Thoracic aorta (tissue), 2 donors: ENCODE measurements at places on chromosomes 12 and 14.

DNA sequence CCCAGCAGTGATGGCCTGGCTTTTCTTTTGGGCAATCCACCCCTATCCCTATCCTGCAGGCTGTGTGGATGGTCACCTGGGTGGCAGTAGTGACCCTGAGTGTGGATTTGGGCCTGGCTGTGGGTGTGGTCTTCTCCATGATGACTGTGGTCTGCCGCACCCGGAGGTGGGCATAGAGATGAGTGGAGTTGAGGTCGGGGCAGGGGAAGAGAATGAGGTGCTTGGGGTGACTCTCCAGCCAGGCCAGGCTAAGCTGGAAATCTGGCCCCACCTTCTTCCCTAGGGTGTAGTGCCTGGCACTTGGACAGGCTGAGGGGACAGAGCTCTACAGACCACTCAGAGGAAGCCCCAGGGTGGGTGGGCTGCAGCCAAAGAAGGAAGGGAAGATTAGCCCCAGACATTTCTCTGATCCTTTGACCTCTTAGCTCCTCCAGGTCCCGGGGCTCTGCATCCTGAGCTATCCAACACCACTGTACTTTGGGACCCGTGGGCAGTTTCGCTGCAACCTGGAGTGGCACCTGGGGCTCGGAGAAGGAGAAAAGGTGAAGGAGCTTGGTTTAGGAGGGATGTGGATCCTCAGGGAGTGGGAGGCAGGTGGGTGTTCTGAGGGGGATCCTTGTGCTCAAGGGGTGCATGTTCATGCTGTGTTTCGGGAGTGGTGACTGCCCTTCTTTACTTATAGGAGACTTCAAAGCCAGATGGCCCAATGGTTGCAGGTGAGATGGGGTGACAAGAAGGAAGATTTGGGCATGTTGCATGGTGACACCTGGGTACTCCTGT, 8.4 kb downstream of the B4GALNT1 start:
- DNase-seq, result no peak

DNA sequence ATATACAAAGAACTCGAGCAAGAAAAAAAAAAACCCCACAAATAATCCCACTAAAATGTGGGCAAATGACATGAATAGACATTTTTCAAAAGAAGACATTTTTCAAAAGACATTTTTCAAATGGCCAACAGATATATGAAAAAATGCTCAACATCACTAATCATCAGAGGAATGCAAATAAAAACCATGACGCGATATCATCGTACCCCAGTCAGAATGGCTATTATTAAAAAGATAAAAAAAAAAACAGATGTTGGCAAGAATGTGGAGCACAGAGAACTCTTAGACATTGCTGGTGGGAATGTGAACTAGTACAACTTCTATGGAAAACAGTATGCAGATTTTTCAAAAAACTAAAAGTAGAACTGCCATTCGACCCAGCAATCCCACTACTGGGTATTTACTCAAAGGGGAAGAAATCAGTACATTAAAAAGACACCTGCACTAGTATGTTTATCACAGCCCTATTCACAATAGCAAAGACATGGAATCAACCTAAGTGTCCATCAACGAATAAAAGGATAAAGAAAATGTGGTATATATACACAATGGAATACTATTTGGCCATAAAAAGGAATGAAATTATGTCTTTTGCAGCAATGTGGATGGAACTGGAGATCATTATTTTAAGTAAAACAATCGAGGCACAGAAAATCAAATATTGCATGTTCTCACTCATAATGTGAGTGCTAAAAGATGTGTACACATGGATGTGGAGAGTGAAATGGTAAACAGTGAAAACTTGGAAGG, 16.3 kb downstream of the ZBTB39 start:
- DNase-seq, result no peak

DNA sequence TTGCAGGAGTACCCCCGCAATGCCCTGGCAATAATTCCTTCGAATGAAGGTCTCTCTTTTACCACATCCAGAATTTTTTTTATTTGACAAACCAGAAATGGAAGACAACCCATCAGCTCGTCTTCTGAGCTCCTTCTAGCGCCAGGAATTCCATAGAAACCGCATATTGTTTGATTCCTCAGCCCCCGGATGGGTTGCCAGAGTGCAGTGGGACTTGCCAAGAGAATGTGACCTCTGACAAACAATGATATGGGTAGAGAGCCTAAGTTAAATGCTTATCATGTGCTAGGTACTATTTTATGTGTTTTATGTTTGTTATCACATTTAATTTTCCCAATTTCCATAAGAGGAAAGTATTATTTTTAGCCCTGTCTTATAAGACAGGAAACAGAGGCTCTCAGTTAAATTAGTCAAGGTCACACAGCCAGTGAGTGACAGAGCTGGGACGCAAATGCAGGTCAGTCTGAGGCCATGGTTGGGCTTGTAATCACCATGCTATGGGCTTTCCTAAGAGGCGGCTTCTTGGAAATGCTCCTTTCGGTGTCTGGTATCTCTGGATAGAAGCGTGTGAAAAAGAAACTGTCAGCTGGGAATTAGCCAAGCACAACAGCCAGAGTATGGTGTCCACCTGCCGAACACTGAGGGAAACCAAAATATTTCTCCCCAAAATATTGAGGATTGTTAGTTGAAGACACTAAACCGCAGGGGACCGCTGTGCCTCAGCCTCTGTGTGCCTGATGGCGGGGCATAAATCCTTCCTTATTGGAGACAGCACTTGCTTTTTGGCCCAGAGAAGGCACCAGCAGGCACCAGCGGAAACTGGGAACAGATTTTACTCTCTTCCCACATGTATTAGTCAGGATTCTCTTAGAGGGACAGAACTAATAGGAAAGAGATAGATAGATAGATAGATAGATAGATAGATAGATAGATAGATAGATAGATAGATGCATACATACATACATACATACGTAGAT, 29.4 kb upstream of the ETFBKMT start:
- no peak for DNase-seq

DNA sequence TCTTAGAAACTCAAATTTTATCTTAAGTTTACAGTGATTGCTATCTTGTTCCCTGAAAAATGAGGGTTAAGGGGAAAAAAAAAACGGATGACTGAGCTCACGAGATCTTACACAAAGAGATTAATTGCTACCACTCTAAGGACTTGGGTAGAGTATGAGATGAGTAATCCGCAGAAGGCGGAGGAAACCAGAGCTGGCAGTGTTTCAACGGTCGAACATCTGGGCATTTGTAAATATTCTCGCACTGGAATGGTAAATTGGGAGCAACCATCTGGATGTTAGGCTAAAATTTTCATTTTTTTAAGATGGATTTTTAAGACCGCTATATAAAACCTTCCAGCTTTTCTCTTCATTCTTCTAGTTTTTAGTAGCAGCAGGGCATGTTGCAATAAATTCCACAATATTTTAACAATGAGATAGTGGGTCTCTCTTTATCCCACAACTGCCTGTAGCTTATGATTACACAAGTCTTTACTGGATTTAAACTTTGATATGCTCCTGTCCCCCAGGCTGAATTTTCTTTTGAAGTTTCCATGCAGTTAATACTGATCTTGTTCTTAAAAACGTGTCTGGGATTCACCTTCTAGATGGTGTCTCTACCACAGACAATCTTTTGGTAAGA, 1324.1 kb downstream of the AACS start:
- DNase-seq, result no peak

GRCh38 chr12:90274407-90274806, 565.8 kb upstream of the ATP2B1 start:
- no peak for DNase-seq
